GM20000 (cell line): ENCODE measurements at places on chromosomes 16 and 17.

DNA sequence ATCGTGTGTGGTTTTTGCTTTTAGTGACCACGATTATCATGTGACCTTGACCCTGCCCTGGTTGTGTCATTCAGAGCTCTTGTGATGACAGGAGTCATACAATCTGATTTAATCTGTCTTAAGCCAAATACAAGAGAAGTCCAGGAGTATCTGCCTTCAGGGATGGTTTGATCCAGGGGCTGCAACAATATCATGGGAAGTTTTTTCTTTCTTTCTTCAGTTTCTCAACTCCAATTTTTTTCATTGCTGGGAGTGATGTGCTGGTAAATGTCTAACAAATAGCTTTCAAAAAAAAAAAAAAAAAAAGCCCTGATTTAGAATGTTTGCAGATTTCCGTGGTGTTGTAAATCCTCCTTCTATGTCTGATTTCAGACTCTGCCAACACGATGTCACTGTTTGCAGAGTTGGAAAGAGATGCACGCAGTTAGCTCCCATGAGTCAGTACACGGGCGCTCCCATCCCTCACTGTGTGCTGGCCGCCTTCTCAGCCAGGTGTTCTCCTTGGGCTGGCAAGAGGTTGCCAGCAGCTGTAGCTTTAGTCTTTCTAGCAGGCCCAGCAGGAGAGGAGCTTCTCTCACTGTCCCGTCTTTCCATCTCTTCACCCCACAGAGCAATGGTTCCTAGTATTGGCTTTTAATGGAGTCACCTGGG lies 229.7 kb downstream of the SNX29 start:
- DNase-seq = no peak

- no peak for DNase-seq
Observed at GRCh38 chr17:6254036-6254435, 180.9 kb downstream of the AIPL1 start.

DNA sequence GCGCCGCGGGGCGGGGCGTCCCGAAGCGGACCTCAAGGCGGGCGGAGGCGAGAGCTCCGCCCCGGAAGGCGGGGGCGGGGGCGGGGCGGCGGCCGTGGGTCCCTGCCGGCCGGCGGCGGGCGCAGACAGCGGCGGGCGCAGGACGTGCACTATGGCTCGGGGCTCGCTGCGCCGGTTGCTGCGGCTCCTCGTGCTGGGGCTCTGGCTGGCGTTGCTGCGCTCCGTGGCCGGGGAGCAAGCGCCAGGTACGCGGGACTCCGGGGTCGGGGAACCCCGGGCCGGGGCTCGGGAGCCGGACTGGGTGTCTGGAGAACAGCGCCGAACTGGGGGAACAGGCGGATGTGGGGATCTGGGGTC lies at the start of gene TNFRSF12A:
TSS of gene TNFRSF12A (plus strand) at position 122 of the 357 bp plus-strand sequence. CDS start at position 152, 30 bp downstream.
- peak; percentile 95 for DNase-seq

DNA sequence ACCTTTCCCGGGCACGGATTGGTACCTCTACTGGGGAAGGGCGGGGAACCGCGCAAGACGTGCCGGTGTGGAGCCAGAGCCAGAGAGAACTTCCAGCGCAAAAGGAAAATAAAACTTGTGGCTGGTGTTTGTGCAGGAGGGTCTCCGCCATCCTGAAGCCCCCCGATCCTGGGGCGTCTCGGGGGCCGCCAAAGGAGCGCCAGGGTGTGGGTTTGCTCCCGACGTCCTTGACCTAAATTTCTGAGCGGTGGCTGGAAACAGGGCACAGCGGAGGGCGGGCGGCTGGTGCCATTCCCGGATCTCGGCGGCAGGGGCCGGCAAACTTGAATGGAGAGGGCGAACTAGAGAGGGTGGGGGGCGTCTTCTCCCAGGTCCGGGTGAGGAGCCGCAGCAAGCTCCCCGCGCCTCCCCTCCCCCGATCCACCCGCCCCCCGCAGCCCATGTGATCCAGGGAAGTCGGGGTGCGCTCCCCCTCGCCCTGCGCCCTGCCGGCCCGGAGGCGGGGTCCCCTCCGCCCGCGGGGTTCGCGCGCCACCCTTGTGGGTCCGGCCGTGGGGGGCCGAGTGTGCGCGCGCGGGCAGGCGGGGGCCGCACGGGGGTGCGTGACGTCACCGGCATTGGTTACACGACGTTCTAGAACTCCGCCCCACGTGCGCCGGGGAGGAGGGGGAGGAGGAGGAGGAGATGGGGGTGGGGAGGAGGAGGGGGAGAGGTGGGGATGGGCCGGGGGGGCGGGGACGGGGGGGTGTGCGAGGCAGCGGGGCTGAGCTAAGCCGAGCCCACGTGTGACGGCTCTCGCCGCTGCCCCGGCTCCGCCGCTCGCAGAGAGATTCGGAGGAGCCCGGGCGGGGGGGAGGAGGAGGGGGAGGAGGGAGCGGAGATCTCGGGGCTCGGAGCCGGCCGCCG lies at the start of gene MSI2:
TSS of gene MSI2 (plus strand) at position 748 of the 906 bp plus-strand sequence. CDS start 220 bp downstream, outside the sequence.
- DNase-seq = peak; percentile 92
